Neural crest cell (in vitro differentiated cells): ENCODE measurements at places on chromosomes 5 and 9.

DNA sequence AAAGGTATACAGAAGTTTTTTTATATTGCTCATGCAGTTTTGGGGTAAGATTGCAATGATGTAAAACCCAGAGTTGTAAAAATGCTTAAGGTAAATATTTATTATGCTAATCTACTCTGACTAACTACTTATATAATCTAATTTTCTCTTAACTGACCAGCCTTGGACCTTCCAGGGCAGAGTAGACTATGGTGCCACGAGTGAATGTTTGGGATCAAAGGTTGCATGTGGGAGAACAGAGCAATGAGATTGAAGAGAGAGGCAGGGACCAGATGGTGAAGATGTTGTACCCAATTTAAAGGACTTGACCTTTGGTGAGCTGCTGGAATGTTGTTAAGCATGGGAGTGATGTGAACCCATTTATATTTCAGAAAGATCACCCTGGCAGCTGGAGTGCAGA lies 34.8 kb upstream of the PANK3 start:
- DNase-seq = no peak

DNA sequence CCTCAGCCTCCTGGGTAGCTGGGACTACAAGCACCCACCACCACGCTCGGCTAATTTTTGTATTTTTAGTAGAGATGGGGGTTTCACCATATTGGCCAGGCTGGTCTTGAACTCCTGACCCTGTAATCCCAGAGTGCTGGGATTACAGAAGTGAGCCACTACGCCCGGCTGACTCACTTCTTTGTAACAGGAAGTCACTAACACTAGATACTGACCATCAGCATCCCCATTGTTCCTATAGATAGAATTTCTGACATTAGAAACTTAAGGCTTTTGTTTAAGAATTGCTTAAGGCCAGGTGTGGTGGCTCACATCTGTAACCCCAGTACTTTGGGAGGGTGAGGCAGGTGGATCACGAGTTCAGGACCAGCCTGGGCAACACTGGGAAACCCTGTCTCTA lies 42.2 kb downstream of the LEAP2 start:
- no peak for DNase-seq

- DNase-seq = no peak
Measured at GRCh38 chr9:122342323-122343050, 28.3 kb upstream of the PTGS1 start.

- DNase-seq = no peak
Measured at GRCh38 chr5:40497573-40497972, 182.1 kb upstream of the PTGER4 start.

DNA sequence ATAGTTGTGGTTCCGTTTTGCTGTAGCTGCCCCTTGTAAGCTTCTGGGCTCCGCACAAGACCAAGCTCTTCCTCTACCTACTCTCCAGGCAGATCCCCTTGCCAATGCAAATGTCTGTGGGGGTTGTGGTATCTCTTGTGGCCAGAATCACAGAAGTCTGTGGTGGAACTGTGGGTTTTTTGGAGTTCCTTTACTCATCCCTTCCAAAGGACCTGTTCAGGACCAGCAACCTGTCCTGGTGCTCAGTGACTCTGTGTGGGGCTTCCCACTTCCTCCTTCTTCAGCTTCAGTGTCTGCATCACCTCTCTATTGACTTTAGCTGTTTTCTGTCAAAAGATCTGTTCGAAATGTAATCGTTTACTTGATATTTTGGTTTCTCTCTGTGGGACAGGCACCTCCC lies 441.3 kb upstream of the ADAMTSL1 start:
- no peak for DNase-seq
